Karpas-422 (cell line): ENCODE measurements at places on chromosomes 11 and 22. TPM values are rescaled to one million over a fixed set of nuclear protein-coding genes. Genes with fewer than 3 reads are reported as not detected.

IL18 gene
- total RNA-seq = not detected in 2 replicates

PPP6R2 gene
- total RNA-seq = 32.9 and 78.0 TPM in 2 replicates

DNA sequence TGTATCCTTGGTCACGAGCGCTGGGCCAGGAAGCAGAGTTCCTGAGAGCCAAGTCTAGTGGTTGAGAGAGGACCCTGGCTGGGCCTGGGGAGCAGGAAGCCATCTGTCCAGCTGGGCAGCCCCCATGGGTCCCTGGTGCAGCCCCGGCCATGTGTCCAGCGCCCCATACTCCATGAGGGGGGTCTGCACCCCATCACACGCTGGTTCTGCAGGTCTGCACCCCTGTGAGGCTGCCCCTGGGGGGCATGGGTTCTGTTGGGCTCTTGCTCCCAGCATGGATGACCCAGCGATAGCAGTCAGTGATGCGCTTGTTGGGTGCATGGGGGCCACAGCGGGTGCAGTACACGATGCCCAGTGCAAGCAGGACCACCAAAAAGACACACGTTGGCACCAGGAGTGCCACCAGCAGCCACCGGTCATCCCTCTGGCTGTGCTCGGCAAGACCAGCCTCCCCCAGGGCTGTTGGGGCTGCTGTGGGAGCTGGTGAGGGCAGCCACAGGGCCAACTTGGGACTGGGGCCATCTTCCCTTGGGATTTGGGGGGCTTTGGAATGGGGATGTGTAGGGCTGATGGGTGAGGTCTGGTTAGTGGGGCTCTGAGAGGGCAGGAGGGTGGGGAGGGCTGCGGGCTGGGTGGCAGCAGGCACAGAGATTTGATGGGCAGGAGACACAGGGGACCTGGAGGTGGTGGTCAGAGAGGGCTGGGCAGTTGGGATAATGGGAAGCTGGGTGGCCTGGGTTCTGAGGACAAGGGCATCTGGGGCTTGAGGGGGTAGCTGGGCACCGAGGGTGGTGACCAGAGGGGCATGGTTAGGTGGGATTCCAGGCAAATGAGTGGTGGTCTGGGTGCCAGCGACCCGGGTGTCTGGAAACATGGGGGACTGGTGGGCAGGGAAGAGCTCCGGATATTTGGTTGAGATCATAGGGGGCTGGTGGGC, 2.0 kb downstream of the CD248 start:
- no peak for DNase-seq

DNA sequence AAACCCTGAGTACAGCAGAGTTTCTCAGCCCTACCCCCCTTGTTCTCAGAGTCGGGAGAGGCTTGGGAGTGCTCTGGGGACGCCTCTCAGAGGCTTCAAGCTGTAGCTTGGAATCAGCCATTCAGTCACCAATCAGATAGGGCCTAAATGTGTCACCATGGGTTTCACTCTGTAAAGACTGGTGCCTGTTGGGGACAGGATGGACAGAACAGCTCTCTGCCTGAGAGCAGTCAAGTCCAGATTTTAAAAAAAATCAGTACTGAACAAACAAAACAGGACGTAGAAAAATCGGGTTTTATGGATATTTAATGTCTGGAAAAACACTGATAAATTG, 1.3 kb downstream of the FADD start:
- DNase-seq = no peak

GRCh38 chr22:46946383-46946962, 184.0 kb downstream of the TBC1D22A start:
- DNase-seq = peak; percentile 54

DNA sequence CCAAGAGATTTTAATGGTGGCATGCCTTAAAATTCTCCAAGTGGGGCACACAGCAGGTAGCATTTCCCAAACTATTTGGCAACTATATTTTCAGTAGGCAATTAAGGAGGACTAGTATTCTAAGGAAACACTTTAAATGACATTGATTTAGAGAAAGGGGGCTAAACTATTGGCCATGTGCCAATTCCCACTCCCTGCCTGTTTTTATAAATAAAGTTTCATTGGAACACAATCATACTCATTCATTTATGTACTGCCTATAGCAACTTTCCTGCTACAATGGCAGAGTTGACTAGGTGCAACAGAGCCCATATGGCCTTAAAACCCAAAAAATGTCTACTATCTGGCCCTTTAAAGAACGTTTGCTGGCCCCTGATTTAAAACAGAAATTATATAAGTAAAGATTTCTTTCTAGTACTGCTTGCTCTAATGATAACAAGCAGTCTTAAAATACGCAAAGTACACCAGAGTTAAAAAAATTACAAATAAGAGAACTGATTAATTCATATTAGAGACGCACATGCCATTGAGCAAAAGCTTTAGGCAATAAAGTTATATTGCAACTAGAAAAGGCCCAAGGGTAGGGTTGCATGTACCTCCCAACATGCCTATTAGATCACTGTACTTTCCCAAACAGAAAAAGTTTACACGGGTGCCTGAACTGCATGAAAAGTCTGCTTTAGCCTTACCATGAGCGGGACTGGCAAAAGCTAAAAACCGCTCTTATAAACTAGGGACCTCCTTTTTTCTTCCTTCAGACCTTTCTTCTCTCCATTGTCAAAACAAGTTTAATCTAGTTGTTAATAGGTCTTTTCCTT, 14.2 kb downstream of the E2F8 start:
- peak; percentile 40 for DNase-seq

GRCh38 chr11:841981-842369, 354 bp downstream of the POLR2L start:
- no peak for DNase-seq

DNA sequence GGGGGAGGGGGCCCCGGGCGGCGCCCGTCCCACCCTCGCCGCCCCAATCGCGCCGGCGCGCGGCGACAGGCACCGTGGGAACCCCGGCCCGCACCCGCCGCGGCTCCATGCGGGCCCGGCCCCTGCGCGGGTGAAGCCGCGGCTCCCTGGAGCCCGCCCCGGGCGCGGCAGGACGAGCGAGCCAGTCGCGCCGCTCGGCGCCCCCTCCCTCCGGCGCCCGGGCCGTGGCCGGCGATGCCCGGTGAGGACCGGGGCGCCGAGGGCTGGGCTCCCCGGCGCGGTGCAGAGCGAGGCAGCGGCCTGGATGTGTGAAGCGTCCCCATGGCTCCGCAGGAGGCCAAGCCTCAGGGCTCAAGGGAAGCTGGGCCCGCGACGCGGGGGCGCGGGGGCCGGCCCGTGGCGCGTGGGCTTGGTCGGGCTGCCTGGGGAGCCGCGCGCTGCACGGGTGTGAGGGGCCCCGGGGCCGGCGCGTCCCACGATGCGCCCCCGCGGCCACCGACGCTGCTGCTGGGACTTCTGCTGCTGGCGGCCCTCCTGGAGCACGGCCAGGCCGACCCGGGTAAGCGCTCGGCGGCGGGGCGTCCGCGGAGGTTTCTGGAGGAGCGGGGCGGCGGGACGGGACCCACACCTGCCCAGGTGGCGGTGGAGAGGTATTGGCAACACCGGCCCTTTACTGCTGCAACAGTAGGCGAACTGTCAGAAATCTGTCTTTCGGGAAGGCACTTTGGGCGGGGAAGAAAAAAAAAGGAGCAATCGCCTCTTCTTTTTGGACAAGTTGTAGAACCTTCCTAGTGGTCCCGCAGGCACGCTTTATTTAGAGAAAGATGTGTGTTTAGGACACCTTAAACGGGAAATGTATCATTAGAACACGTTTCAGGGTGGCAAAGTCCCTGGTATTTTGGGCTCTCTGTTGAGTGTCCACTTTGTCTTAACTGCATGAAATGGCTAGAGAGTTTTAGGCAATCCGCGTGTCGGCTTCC, 119.4 kb downstream of the HIPK3 start:
- DNase-seq = peak; percentile 58

DNA sequence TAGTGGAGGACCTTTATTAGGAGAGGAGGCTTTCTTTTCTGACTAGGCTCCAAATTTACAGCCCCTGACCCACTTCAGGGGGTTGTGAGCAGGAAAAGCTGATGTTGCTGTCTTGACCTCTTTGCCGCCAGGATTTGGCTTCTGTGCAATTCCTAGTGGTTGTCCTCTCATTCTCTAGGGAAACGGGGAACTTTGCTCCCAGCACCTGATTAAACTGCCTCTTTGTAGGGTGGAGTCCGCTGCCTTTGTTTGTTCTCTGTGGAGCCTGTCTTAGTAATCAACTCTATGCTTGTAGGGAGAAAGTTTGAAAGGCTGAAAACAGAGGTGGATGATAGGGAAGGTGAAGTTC, 16.3 kb downstream of the CTNND1 start:
- no peak for DNase-seq

GRCh38 chr11:116648247-116649174, 124.3 kb downstream of the BUD13 start:
- DNase-seq = no peak

DNA sequence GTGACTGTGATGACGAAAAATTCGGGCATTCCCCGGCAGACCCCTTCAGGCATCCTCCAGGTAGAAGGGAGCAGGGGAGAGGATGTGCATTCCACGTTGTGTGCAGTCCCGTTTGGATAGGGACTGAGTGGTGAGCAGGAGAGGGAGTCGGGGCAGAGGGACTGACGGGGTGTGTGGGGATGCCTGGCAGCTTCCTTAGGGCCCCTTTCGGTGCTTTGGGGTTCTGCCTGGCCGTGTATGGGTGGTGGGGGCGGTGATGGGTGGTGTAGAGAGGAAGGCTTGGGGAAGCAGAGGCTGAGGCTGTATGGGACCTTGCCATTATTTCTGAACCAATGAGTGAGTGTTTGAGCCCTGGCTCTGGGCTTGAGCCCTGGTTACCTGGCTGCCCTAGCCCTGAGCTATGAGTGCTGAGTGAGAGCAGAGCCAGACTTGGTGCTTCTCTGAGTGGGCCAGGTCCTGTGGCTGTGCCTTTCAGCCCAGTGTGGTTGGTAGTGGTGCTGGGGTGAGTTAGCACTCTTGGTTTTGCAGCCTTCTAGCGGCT, 914 bp downstream of the INPPL1 start:
- DNase-seq = peak; percentile 80

DNA sequence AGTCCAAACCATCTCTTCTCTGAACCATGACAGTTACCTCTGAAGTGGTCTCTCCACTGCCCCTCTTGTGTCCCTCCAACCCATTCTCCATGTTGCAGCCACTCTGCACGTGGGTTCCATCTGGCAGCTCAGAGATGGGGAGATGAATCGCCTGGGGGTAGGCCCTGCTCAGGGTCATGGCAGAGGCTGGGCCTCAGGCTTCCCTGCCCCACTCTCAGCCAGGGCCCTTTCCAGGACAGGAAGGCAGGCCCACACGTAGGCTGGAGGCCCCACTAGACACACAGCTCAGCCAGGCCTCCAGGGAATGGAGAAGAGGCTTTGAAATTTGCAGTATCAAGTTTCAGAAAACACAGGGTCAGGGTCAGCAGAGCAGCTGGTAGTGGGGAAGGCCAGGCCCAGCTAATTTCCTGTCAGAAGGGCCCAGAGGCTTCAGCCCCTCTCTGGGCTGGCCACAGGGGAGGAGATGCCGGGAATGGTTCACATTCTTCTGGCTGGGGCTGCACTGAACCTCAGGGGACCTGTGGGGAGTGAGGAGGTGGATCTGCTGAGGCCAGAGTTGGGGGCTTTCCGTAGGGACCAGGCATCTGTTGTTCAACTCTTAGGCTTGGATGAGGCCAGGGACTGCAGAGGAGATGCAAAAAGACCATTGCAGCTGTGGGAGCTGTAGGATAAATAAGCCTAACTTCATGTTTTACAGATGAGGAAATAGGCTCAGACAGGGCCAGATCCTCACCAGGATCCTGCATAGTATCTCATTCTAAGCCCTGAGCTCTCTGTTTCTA, 101.6 kb downstream of the SWAP70 start:
- no peak for DNase-seq
